Ovary (tissue), 10 donors: ENCODE measurements at places on chromosomes 5 and 9.
A peak's percentile ranks its signal among the peaks of the same experiment; 100 is the strongest.

DNA sequence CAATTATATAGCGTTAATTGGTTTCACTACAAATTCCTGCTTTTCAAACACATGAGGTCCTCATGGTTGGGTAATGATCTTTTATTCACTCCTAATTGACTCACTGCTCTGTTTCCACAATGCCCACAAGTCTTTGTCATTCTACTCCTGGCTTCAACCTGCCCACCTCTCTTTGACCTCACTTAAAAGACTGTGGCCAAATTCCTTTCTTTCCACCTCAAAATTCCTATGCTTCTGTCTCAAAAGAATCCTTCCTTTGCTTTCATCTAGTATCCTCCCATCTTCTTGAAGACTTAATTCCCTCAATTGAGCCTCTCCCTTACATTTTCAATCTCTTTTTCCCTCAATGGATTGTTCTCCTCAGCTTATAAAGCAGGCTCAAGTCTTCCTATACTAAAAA lies 4.9 kb downstream of the APBA1 start:
- no peak for DNase-seq

- no peak for DNase-seq
These were observed 344.2 kb downstream of the TMEM161B start for GRCh38 chr5:87924436-87924835.

DNA sequence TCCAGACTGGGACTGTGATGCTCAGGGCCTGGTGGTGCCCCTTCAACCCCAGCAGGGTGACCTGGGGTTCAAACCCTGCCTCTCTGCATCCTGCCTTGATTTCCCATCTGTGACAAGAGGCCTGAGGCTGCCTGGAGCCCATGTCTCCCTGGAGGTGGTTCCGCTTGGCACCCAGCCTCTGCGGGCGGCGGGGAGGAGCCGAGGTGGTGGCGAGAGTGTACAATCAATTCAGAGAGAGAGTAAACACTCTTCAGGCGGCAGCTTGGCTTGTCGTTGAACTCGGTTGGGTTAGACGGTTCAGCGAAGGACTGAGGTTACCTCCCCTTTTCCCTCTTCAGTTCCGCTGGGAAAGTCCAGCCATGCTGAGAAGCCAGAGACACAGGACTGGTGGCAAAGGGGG lies 39.3 kb downstream of the NTNG2 start:
- no peak for DNase-seq

DNA sequence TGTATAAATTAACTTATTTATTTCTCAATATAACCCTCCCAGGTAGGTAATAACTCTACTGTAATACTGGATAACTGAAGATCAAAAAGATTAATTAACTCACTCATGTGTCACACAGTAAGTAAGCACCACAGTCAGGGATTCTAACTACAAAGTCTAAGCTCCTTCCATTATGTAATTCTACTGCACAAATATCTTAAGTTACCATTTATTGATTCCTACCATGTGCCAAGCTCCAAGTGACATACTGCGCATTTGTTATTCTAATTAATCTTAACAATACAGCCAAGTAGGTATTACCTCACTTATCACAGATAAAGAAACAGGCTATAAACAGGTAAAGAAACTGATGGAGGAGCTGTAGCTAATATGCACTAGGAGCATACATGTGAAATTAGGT lies 58.3 kb downstream of the RANBP6 start:
- no peak for DNase-seq

DNA sequence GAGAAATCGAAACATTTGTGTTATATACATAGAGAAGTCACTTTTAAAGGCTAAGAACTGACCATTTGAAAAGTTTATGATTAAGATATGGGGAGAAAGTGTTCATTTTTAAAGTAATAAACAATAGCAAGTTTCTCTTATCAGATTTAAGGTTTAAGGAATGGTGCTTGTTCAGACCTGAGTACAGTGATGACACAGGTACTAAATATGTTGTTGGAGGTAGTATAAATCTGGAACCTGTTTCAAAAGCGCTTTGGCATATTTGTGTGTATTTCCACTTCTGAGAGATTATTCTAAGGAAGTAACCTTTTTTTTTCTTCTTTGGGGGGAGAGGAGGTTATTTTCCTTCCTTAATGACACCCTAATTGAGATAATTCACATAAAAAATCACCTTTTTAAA lies 18.4 kb downstream of the CDC42SE2 start:
- no peak for DNase-seq

GRCh38 chr5:64505769-64506566 lies at the start of gene RGS7BP:
RGS7BP (plus strand) TSS chr5:64506015; CDS start chr5:64506625, 610 bp downstream.
- DNase-seq: peak; percentile 32

GRCh38 chr5:32490972-32491557 lies 46.5 kb upstream of the ZFR start:
- no peak for DNase-seq

GRCh38 chr5:37248421-37248969 lies 681 bp downstream of the CPLANE1 start:
- no peak for DNase-seq

DNA sequence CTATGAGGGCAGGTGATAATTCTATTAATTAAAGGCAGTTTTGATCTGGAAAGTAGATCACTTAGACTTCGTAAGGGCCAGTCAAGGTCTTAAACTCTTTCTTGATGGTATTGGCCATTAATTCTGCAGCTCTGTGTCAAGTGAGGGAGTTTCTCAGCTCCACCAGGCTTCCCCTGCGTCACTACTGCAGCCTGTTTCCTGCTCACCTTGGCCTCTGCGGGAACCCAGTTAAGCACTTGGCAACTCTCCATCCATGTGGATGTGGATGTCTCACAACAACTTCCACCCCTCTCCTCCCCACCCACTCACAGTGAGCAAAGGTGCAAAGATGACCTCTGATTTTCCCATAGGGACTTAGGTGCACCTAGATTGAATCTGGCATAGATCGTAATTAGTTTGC lies 191.6 kb downstream of the PLK2 start:
- no peak for DNase-seq

GRCh38 chr9:93531374-93531773 lies 45.0 kb upstream of the PHF2 start:
- DNase-seq: no peak

- DNase-seq: no peak
These were observed 110.1 kb upstream of the TLE4 start for GRCh38 chr9:79461712-79462111.

DNA sequence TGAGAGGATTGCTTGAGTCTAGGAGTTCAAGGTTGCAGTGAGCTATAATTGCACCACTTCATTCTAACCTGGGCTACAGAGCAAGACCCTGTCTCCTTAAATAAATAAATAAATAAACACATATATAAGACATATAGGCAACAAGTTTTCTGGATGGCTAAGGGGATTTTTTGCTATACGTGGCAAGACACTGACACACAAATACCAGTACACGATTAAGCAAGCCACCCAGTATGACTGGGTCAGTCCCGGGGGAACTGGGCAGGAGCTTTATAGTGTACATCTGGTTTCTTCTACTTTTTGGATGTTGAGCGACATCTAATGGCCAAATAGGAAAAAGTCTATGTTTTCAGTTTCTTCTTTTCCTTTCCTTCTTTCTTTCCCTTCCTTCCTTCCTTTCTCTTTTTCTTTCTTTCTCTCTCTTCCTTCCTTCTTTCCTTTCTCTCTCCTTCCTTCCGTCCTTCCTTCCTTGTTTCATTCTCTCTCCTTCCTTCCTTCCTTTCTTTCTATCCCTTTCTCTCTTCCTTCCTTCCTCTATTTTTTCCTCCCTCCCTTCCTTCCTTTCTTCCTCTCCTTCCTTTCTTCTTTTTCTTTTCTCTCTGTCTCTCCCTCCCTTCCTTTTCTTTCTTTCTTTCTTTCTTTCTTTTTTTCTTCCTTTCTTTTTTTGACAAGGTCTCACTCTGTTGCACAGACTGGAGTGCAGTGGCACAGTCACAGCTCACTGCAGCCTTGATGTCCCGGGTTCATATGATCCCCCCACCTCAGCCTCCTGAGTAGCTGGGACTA lies 47.0 kb upstream of the PLIN2 start:
- DNase-seq: no peak

GRCh38 chr5:132771503-132771998 lies 5.5 kb downstream of the SEPTIN8 start:
- peak; percentile 54 for DNase-seq

- no peak for DNase-seq
These were observed 29.2 kb upstream of the NEK6 start for GRCh38 chr9:124228516-124228915.

DNA sequence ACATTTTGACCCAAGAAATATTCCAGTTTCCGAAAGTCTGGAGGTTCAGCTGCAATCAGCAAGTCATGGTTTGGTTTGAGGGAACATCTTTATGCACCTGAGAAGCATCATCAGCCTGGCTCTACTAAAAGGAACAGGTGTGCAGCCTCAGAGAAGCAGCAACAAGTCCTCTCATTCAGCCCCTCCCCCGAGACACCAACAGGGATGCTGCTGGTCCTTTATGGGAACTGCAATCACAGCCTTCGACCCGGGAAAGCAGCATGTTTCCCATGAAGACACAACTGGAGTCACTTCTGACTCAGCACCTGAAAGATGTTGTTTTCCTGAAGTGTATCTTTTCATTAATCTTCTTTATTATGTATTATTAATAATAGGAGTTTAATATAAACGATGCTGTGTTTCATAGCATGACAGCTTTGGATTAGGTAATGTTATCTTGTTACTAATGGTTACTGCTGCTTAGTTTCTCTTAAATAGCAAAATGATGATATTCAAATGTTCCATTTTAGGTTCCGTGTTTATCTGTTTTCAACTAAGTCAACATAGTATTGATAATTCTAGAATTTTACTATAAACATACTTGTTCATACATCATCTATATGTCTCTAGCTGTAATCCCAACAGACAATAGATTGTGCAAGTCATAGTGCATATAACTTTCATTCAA lies 15.6 kb upstream of the NREP start:
- DNase-seq: no peak

DNA sequence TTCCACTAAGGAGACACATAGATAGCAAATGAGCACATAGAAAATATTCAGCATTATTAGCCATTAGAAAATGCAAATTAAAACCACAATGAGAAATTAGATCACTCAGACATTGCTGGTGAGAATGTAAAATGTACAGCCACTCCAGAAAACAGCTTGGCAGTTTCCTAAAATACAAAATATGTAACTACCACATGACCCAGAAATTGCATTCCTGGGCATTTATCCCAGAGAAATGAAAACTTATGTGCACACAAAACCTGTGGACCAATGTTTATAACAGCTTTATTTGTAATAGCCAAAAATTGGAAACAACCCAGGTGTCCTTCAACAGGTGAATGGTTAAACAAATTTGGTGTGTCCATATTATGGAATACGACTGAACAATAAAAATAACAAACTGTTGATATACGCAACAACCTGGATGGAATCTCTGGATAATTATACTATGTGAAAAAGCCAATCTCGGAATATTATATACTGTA lies 34.8 kb upstream of the SHC3 start:
- DNase-seq: no peak
